ENCODE measurements at places on chromosomes 6 and 20. TPM values are rescaled to one million over a fixed set of nuclear protein-coding genes. Genes with fewer than 3 reads are reported as not detected.

CD83 gene
- 0.38 TPM for total RNA-seq

DNA sequence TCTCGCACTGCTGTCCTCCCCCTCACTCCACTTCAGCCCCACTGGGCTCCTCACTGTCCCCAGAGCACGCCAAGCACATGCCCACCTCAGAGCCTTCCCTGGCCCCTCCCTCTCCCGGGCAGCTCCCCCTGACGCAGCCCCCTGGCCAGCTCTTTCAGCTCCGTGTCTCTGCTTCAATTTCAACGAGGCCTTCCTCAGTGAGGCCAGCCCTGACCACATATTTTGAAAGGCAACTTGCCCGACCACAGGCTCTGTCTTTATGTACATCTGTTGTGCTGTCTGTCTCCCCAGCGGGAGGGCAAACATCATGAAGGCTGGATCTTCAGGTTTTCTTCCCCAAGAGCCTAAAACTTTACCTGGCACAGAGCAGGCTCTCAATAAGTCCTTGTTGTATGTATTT, 44.6 kb downstream of the JPH2 start:
- no peak for DNase-seq

DEF6 gene
- total RNA-seq = 1.5 TPM

ZNF391 gene
- 0.10 TPM for total RNA-seq

Data from left lobe of liver (tissue), 2 donors.